H9 (cell line): ENCODE measurements at places on chromosomes 5 and 9. TPM values are rescaled to one million over a fixed set of nuclear protein-coding genes. Genes with fewer than 3 reads are reported as not detected.
A peak's percentile ranks its signal among the peaks of the same experiment; 100 is the strongest.

- DNase-seq = no peak
Observed at GRCh38 chr9:121831869-121832268, 180.4 kb downstream of the DAB2IP start.

GRCh38 chr5:37071901-37072581, 177.1 kb downstream of the CPLANE1 start:
- DNase-seq = no peak

DNA sequence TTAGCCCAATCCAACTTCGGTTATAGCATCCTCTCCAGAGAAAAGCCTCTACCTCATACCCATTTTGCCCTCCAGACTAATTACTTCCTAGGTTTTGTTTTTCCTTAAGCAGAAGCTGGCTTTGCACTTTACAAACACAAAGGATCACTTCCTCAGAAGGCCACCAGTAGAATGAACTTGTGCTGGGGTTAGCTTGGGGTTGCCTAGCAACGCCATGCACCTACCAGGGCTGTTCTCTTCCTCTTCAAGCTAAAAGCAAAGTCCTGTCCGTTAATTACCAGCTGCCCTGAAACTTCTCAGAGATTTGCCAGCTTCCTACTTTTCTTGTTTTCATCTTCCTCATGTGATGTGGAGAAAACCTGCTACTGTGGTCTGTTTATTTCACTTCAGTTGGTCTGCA, 132.0 kb upstream of the WWC1 start:
- DNase-seq = peak; percentile 80

ZNF483 gene
- 46.8 and 48.1 TPM in 2 replicates for total RNA-seq

- no peak for DNase-seq
Observed at GRCh38 chr5:72653586-72653985, 146.4 kb upstream of the ZNF366 start.

DNA sequence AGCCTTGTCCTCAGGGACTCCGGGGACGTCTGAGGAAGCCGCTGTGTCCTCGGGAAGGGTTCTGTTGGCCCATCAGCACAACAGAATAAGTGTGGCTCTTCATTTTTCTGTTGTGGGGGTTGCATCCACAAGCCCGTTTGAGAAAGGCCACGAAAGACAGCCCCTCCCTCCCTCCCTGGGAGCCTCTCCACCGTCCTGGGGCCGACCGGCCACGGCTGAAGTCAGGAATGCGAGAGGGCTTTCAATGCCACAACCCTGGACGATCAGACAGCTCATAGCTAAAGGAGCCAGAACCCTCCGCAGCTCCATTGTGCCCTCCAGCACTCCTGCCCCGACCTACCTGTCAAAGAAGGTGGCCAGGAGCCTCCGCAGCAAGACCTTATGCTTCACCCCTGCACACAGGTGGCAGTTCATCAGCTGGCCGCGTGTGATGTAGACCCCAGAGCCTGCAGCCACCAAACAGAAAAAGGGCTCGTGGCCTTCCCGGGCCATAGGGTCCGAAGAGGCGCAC, 52.4 kb upstream of the UBAC1 start:
- DNase-seq = no peak

NTRK2 gene
- 0.02 TPM in 1 of 2 replicates, not detected in the other for total RNA-seq

- DNase-seq = no peak
Observed at GRCh38 chr9:111897601-111898137, 1.1 kb downstream of the UGCG start.

DNA sequence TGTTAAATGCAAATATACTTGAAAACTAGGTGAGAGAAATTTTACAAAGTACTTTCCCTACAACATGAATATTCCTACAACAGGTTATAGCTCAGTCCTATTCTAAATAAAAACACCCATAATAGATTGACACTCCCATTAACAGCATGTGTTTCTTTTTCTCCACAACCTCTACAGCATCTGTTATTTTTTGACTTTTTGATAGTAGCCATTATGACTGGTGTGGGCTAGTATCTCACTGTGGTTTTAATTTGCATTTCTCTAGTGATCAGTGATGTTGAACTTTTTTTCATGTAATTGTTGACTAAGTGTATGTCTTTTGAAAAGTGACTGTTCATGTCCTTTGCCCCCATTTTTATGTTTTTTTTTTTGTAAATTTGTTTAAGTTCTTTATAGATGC, 1506.1 kb upstream of the CDH9 start:
- DNase-seq = no peak

GRCh38 chr5:61617039-61617438, 285.0 kb downstream of the ZSWIM6 start:
- no peak for DNase-seq

DNA sequence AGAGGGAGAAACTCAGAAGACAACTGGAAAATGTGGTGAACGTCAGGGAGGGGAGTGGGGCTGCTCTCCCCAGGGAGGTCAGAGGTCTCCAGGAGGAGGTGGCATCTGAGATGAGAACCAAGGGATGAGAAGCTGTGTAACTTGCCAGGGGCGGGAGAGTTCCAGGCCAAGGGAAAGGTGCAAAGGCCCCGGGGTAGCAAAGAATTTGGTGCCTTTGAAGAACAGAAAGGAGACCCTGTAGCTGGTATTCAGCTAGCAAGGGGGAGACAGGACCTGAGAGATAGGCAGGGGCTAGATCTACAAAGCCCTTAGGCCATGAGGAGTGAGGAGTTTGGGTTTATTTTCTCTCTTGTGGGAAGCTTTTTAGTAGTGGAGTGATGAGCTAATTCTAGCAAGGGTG, 3.3 kb downstream of the DNM1 start:
- DNase-seq = no peak

DNA sequence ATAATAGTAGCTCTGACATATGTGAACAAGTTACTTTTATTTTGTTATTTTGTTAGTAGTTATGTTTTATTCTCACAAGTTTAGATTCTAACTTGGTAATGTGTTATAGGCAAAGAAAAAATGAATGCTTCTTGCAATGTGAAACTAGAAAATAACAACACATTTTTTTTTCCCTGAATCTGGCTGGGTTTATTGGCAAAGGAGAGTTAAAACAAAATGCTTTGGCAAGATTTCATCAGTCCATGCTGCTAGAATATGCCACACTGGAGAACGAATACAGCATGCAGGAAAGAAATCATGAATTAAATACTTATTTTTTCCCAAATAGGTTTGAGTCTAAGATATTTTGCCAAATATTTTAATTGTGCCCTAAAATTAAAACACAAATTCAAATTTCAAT, 1048.1 kb upstream of the ACO1 start:
- no peak for DNase-seq

- no peak for DNase-seq
Observed at GRCh38 chr9:38682713-38683112, 37.2 kb downstream of the FAM240B start.

SLC6A3 gene
- 0.50 and 0.61 TPM in 2 replicates for total RNA-seq
